NCI-H226 (cell line): ENCODE measurements at places on chromosomes 6 and 20.

DNA sequence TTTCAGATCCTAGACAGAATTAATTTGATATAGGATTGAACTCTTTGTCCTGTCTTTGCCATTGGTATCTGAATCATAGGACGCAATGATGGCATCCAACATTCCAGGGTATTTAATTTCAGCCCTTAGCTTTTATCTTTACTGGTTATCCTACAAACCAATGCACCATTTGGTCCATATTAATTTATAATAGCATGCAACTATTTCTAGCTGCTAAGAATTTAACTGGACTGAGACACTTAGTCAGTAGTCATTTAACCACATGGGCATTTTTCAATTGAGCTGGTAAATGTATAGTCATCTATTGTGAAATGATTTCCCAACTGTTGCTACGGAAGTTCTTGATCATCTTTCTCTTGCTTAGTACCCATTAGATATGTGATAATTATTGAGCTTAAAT, 141.1 kb downstream of the CD164 start:
- no peak for DNase-seq

DNA sequence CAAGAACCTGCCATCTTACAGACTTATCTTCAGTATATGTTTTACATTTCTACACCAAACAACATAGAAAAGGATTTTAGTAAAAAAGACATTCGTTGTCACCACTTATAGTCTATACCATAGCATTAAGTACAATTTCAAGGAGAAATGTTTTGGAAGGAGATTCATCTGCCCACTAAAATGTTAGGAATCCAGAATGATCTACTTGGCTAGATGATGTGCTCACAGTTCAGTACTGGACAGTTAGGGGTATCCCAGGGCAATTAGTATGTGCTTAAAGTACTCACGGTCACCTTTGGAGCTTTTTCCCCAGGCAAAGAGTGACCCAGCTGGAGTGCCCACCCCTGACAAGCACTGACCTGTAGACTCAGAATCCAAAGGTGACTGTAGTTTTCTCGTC, 222.9 kb downstream of the SLC24A3 start:
- DNase-seq, result no peak

DNA sequence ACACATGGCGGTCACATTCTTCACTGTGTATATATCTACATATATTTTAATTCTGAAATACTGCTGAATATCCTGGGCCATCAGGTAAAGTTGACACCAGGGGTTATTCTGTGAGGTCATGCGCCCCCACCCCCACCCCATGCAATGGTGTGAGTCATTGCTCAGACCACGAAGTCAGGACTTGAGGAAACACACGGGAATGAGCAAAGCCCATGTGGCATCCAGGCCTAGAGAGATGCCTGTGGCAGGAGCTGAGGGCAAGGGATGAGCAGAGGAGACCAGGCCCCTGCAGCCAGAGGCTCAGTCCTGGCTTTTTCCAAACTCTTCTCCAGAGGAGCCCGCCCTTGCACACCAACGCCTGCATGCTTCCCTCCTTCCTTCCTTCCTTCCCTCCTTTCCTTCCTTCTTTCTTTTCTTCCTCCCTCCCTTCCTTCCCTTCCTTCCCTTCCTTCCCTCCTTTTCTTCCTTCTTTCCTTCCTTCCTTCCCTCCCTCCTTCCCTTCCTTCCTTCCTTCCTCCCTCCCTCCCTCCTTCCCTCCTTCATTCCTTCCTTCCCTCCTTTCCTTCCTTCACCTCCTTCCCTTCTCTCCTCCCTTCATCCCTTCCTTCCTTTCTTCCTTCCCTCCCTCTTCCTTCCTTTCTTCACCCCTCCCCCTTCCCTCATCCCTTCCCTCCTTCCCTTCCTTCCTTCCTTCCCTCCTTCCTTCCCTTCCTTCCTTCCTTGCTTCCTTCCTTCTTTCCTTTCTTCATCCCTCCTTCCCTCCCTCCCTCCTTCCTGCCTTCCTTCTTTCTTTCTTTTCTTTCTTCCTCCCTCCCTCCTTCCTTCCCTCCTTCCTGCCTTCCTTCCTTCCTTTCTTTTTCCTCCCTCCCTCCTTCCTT, 72.0 kb upstream of the INSM1 start:
- no peak for DNase-seq

DNA sequence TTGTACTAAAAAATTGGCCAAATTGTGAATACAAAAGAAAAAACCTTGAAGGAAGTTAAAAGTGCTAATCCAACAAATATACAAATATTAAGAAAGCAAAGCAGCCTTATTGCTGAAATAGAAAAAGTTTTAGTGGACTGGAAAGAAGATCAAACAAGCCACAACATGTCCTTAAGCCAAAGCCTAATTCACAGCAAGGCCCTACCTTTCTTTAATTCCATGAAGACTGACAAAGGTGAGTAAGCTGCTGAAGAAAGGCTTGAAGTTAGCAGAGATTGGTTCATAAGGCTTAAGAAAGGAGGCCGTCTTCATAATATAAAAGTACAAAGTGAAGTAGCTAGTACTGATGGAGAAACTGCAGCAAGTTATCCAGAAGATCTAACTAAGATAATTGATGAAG, 53.5 kb downstream of the TINAG start:
- no peak for DNase-seq

DNA sequence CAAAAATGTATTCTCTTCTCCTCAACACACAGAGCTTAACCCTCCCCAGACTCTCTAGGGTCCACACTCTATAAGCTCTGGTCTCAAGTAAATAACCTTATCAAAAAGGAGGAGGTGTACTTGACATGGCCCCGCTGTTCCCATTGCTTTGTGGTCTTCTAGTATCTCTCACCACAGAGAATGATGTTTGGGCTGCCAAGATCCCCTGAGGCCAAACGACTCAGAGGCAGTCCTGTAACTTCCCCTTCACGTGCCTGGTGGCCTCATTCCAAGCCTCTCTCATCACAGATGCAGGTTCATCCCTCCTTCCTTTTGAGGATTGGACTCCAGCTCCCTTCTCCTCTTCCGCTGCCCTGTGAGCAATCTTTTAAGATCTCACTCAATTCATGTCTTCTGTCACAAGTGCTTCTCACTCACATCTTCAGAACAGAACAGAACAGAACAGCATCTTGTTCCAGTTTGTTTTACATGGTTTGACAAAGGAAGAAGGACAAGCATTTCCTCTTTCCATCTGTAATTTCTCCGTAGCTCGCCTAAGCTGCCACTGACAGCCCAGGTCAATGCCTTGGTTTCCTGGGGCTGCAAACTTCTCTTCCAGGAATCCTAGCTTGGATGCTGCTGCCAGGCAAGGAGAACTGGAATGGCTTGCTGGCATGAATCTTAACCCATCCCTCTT, 541.5 kb downstream of the CD83 start:
- peak; percentile 61 for DNase-seq

GRCh38 chr20:12833861-12834260, 174.9 kb upstream of the SPTLC3 start:
- no peak for DNase-seq

- DNase-seq, result peak; percentile 38
Observed at GRCh38 chr20:61251529-61252393, at the start of gene CDH4. TSS of gene CDH4 (plus strand) at chr20:61252261.

GRCh38 chr6:51029561-51029960, 210.9 kb downstream of the TFAP2B start:
- no peak for DNase-seq

DNA sequence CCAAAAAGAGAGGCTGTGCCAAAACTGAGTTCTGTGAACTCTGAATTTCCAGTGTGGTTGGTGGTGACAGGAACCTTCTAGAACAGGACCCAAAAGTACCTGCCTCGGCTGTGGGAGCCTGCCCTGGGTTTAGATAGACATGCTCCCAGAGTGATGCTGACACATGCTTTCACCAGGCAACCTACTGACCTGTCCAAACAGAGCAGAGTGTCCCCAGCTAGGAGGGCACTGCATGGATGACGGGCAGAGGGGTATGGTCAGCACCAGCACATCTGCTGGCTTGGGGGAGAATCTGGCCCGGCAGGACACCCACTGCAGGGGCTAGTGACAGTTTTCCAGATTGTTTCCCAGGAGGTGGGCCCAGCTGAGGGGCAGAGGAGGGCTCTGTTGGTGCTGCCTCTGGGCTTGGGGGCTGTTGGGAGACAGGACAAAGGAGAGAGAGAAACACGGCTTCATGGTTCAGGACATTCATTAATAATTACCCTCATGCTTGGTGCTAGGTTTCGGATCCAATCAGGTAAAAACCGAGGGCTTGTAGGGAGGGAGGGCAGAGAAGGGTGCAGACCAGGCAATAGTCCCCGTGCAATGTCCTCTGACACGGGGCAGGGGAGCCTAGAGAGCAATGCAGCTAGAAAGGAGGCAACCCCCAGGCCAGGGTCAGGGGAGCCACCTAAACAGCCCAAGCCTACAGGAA, 15.0 kb downstream of the KCNK5 start:
- DNase-seq, result no peak

DNA sequence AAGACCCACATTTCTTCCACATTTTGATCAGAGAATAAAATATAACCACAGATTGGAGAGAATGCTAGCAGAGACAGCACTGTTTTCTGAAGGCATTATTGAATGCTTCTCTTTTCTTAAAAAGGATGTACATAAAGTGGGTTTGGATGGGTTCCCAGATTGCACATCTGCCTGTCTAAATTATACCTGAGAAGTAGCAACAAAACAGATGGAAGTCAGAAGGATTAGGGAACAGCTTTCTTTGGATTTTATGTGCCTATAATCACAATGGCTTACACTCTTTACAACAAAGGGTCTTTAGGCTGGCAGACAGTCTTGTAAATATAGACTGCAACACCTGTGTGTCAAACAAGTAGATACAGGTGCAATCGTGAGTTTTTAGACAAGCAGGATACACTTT, 622.2 kb upstream of the MANEA start:
- DNase-seq, result no peak

- DNase-seq, result no peak
Observed at GRCh38 chr6:114100215-114100994, 129.5 kb upstream of the HDAC2 start.

DNA sequence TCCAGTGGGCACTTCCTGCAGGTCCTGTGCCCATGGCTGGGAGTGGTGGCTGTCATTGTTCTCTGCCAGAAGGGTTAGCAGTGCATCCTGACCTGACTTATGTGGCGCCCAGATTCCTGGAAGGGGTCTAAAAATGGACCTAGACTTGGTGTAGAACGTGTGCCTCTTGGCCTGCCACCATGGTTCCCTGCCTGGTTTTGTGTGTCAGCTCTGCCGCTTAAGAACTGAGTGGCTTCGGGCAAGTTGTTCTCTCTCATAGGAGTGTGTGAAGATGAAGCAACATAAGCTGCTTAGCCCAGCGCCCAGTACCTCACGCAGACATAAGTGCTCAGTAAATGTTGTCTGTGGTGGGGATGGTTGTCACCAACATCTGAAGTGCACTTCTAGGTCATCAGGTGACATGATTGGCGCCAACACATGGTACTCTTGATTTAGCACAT, 52.1 kb downstream of the PTPN1 start:
- DNase-seq, result no peak

- no peak for DNase-seq
Observed at GRCh38 chr6:160428818-160429619, 80.8 kb downstream of the SLC22A3 start.

DNA sequence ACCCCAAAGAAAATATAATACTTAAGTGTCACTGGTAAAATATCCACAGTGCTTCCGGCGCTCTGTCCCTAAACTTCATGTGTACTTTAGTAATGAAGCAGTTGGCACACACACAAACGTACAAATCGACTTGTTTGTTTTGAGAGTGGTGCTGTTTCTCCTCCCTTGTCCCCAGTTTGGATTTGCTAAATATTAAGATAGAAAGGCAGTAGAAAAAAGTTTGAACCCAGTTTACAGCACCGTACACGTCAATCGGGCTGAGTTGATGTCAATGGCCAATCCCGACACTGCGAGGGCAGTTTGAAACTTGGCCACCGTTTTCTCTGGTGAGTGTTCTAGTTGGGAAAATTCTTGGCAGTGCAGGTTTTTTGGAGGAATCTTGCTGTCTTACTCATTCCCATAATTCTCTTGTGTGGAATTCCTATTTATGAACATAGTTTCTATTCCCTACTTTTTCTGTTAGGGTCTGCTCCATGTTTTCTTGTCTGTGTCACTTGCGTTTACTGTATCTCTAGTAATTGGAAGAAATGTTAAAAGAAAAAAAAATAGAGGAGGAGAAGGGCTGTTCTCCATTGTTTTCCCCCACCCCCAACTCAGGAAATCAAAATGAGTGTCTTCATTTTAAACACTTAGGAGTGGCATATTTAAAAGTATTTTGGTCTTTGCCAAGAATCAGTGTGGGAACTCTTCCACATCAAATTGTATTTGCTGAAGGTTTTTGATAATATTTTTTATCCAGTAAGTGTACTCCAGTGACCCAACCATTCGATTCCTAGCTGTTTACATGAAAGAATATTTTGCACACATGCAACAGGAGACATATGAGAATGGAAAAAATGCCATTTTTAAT, 72.3 kb downstream of the OR2B2 start:
- peak; percentile 79 for DNase-seq

GRCh38 chr6:136783495-136784270, 8.6 kb downstream of the MAP3K5 start:
- no peak for DNase-seq

- no peak for DNase-seq
Observed at GRCh38 chr6:42819803-42820511, 38.1 kb downstream of the BICRAL start.

- no peak for DNase-seq
Observed at GRCh38 chr6:37650071-37650481, 47.6 kb downstream of the MDGA1 start.

- no peak for DNase-seq
Observed at GRCh38 chr6:134455319-134455718, 137.4 kb upstream of the SGK1 start.

- no peak for DNase-seq
Observed at GRCh38 chr6:95423331-95423730, 154.0 kb upstream of the MANEA start.

DNA sequence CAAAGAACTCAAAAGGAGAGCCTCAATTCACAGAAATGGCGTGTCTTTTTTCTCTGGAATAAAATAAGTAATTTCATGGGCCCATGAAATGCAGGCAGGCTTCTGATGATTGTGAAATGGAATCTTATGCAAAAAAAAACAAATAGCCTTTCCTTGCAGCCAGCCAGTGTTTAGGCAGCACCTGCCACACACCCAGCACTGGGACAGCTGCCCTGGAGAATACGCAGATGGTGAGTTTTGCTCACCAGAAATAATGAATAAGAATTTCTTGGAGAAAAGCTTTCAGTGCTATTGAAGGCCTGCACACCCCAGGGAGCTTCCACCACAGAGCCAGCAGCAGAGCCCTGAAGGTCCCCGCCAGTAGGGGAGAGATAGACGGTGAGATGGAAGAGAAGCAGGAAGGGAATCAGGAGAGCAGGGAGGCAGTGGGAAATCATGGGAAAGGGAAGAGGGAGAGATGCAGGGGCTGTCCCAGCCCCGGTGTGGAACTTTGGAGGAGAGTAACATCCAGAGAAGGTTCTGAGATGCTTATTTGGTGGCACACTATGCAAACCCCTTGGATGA, 54.9 kb downstream of the PXDC1 start:
- DNase-seq, result no peak

GRCh38 chr6:95431637-95432228, 145.6 kb upstream of the MANEA start:
- DNase-seq, result no peak
